Fibroblast of upper back skin (primary cell): ENCODE measurements at places on chromosomes 2 and 18.
A peak's percentile ranks its signal among the peaks of the same experiment; 100 is the strongest.

DNA sequence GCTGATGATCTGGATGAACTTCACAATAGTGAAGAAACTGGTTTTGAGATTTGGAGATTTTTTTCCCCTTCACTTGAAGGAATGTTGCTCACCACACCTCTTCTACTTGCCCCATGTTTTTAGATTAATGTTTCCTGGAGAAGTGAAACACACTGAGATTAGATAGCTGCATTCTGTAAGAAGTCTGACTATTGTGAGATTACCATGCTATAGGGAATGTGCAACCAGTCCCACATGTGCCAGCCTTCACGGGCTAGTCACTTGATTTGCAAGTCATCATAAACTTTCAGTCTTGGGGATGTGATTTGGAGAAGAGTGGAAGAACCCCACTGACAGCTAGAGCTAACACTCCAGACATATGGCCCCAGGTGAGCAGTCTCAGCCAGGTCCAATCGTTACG is 7.4 kb upstream of the CCNYL1 start:
- no peak for DNase-seq

- DNase-seq, result no peak
These were observed 104.9 kb downstream of the DPP4 start for GRCh38 chr2:161969159-161969558.

DNA sequence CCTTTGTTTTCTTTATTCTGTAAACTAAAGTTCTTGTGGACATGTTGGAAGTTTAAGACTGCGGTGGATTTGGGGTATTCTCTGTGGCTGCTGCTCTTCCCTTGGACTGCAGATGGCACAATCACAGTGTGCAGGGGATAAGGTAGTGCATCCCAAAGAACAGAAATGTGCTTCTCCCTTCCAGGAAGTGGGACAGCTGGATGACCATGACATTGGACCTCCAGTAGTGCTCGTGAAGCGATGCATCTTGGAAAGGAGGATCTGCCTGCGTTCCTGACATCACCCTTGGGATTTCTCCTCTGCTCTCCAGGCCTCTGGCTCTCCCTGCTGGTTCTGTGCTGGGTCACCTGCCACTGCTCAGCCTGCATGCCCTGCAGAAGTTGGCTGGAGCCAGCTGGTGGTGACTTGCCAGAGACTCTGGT is 109.9 kb downstream of the SLC4A3 start:
- peak; percentile 36 for DNase-seq

DNA sequence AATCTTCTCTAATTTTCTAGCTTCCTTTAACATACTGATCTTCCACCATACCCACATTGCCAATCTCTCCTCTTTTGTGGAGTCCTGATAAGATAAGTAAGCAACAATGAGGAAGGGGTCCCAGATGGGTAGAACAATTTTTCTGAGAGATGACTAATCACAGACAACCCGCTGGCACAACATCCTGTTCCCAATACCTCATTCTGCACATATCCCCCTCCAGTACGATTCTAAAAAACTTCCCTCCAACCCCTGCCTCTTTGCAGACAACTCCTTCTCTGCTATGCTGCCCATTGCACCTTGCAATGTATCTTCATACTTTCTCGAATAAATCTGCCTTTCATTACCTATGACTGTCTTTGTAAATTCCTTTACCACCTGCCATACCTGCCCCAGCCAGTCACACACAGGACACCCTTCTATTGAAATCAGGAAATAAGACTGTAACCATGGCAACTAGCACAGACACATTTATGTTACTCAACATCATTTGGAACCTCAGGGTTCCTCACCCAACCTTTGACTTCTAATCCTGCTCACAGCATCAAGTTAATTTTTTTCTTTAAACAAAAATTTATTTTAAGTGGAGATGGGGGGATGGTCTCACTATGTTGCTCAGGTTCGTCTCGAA is 7.4 kb upstream of the EXOC6B start:
- DNase-seq, result no peak

GRCh38 chr18:42549596-42549995 is 565.9 kb downstream of the RIT2 start:
- peak; percentile 33 for DNase-seq
